ENCODE measurements at places on chromosomes 4 and X.

DNA sequence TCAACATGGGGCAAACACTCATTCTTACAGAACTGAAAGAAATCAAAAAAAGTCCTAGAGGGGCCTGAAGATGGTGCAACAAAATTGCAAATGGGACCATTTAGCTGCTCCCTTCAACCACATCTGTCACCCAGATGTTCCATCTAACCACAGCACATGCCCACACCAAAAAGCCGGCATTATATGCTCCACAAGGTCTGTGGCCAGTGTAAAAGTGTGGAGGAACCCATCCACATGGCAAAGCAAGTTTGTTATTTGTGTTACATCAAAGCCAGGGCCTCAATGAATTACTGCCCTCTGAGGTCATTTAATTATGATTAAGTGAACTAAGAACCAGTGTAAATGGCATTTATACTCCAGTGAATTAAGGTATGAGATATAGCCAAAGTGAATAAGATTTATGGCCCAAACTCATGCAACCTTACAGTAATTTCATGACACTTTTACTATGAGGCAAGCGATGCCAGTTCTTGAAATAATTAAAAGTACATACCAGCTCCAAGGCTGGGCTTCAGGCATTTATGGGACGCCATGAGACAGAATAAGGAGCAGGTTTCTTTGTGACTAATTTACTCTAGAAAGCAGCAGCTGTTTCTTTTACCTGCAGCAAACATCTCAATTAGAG, 48.7 kb upstream of the FGF16 start:
- no peak for DNase-seq

DNA sequence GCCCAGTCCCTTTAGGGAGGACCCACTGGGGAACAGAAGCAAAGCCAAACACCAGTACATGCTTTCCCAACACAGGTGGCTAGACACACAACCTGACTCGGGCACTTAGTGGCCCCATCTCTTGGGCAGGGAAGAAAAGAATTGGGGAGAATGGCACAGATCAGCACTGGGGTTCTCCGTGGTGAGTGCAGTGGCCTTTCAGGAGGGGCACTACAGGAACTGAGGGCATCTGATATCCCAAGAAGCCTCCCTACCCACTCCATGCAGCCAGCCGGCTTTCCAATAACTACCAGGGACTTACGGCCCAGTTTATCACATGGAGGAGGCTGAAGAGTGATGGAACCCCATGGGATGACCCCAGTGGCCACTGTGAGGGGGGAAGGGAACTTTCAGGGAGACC, 23.0 kb downstream of the RGN start:
- no peak for DNase-seq

DNA sequence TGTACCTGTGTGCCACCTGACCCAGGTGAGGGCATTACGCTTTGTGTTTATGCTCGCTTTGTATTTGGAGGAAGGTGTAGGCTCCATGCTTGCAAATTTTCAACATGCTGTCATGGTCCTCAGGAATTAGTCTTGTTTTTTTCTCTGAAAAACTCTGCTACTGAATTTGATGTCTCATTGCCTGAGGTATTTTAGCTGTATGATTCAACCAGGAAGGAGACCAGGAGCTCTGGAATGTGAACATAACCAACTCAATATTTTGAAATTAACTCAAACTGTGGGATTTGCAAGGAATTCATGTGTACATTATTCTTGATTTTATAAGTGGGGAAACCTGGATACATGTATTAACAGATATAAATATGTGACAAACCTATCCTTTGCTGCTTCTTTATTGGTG, 134.1 kb downstream of the SLC4A4 start:
- no peak for DNase-seq

- DNase-seq: peak; percentile 58
Observed at GRCh38 chr4:73573794-73574528, 46.3 kb downstream of the RASSF6 start.

DNA sequence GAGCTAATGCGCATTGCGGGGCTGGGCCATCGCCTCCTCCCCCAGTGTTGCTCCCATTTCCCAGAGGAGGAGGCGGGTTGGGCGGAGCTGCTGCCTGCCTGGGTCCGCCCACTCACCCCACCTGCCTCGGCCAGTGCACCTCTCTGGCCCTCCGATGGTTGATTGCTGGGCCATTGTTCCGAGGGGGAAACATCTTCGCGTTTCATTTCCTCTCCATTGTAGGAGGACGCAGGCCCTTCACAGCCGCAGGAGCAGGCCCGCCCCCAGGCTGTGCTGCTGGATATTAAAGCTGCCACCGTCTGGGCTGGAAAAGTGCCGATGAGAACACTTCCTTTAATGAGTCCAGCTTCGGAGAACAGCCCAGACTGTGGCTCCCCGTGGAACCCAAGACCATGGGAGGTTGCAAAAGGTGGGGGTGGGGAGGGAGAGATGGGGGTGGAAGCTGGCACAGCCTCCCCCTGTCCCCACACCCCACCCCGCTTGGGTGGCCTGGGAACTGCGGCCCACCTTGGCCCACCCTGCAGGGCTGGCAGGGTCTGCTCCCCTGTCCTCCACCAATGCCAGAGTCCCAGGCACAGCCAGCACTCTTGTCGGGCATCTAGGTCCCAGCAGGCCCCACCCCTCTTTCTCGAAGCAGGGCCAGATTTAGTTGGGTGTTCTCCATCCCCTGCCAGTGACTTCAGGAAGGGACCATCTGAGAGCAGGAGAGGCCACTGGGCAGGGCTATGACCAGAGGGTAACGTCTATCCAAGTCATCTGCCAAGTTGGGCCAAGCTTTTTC, 96.6 kb downstream of the ADRA2C start:
- no peak for DNase-seq

DNA sequence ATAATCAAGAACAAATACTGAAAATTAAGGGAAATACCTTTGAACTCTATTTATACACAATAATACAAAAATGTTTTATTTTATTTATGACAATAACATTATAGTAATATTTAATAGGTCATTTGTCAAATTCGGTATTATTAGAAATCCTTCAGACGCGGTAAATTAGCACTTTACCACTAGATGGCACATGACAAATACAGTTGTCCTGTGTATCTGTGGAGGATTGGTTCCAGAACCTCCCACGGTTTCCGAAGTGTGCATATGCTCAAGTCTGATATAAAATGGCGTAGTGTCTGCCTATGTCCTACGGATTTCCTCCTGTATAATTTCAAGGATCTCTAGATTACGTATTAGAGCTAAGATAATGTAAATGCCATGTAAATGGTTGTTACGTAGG, 8.1 kb upstream of the LINC00632 start:
- DNase-seq: no peak

GRCh38 chrX:50459615-50460014, 11.0 kb downstream of the DGKK start:
- no peak for DNase-seq

GRCh38 chr4:113969709-113970334, 9.6 kb downstream of the ARSJ start:
- no peak for DNase-seq

DNA sequence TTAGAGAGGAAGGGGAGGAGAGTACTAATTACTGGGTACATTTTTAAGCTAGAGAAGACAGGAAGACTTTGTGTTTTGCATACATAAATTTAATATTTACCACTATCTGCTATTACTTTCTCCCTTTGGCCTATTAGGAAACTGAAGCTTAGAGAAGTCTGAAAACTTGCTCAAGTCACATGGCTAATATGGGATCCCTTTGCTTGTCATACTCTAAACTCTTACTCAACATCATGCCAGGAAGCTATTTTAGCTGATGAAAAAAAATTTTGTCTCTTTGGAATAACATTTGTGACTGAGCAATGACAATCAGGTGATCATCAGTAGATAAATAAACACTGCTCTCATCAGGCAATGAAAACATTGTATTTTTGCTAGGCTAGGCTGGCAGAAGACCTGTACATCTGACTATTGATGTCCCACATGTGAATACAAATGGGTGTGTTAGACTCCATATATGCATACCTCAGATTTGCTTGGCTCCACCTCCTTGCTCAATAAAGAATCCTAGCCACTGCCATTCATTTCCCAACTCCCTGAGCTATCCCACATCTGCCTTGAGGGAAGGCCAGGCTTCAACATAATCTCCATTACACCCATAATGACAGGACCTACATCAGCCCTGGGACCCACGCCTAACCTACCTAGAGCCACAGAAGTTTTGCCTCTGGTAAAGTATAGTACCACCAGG, 17.0 kb upstream of the DCLK2 start:
- DNase-seq: no peak

DNA sequence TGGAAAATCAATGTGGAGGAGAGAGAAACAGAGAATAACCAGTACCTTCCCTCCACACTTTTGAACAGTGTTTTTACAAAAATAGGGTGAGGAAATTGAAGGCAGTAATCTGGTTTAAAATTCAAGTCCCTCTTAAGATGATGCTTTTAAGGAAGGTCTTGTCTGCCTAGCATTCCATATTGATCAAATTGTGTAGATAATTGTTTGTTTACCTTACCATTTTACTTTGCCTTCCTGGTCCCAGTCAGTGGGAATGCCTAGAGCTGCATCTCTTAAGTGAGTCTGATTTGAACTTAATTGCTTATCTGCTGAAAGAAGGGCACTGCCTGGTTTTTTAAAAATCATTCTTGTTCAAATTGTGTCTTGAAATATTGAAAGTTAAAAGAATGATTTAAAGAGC, 14.4 kb upstream of the MAOA start:
- no peak for DNase-seq

- no peak for DNase-seq
Observed at GRCh38 chr4:180832073-180832472, 1411.1 kb upstream of the TENM3 start.

DNA sequence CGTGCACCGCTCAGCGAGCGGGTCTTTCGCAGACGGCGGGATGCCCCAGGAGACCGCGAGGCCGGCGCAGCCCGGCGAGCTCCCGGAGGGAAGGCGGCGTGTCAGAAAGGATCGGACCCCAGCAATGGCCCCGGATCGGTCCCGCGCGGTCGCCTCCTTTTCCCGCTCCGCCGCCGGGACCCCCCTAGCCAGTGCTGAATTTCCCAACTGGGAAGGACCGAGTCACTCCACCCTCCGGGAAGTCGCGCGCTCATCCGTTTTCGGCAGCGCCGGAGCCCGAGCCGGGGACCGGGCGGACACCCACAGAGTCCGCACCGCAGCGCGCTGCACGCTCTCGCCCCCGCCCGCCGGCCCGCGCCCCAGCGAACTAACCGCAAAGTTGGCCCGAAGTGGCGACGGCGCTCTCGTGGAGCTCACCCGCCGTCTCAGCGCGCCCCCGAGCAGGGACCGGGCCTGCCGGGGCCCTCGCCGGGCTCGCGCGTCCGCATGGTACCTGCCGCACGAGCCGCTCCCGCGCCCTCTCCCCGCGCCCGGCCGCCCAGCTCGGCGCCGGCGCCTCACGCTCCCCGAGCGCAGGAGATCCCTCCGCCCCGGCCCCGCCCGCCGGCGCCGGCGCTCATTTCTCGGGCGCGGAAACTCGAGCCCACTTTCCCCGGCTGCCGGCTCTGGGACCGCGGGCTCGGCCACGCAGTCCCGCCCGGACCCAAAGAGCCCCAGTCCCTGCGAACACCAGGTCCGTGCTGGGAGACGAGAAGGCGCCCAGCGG, at the start of gene FAT1:
Gene FAT1, minus strand, starts transcription at position 565 of the 766 bp plus-strand sequence. CDS start 14,029 bp downstream, outside the sequence.
- no peak for DNase-seq

DNA sequence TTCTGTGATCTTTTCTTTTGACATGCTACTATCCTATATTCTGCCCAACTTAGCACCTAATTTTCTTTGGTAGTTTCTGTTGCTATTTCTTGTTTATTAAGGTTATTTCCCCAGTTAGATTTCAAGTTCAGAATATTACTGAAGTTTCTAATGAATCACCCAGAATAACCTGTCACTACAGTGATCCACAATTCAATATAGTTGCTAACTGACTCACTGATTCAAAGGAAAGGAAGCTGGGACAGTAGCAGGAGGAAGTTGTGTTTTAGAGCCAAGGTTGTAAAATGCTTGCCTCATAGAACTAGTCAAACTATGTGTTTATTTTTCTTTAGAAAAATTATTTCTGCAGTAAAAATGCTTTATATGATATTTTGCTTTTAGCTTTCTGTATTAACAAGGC, 37.4 kb downstream of the PAK3 start:
- no peak for DNase-seq

DNA sequence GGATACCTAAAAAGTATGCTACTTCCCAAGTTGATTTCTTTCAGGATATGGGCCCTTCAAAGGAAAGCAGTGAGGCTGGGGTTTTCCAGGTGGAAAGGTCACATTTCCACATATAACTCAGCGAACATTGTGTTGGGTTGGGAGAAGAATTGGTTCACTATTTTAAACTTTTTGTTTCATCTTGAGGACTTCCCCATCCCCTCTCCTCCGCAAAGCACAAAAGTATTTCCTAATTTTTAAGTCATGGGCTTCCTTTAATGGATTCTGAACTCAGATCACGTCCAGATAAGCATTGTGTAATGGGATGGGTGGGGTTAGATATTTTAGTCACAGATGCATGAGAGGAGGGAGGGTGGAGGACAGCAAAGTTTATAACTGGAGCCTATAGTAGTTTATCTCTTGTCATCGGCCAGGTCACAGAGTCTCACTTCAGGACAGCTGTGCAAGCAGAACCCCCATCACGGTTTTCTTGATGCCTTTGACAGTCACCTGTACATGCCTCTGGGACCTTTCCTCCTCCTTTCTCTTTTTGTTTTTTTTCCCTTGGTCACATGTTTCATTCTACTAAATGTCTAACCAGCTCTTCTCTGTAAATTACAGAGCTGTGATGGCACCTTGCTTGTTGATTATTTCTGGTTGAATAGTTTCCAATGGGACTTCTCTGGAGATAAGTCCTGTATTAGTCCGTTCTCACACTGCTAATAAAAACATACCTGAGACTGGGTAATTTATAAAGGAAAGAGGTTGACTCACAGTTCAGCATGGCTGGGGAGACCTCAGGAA, 115.4 kb downstream of the PTTG2 start:
- DNase-seq: no peak

- no peak for DNase-seq
Observed at GRCh38 chr4:128517739-128518510, 230.3 kb upstream of the PGRMC2 start.

DNA sequence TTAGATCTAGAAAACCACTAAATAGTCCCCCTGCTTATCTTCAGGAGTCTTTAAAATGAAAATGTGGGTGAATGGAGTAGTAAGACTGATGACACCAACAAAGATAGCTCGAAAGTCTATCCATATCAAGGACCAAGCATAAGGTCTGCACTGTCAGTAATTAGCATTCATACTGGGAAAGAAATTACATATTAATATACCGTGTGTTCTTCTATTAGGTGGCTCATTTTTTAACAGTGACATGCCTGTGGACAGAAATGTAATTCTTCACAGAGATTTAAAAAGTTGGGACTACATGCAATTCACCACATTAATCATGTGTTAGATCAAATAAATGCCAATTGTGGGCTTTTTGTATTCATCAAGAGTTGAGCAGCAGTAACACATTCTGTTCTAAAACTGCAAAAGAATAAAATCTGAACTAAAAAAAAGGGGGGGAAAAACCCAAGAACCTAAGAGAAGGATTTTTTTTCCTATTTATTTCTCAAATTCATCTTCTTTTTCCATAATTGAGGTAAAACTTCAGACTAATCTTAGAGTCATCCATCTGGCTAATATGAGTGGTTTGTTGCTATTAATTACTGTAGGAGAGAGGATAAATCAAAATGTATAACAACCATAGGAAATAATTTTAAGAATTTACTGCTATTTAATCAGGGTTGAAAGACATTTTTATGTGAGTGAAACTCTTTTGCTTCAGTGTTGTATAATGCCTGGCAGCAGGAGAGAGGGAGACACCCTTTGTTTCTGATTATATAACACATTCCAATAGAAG, 386.7 kb upstream of the IGFBP7 start:
- no peak for DNase-seq

Measured in forelimb muscle (tissue), 1 donor.